ENCODE measurements at places on chromosomes 3 and 15.

GRCh38 chr3:88824666-88825564, 282.5 kb upstream of the EPHA3 start:
- no peak for DNase-seq

- DNase-seq: no peak
These were observed 210.5 kb downstream of the GABRB3 start for GRCh38 chr15:26562336-26562735.

DNA sequence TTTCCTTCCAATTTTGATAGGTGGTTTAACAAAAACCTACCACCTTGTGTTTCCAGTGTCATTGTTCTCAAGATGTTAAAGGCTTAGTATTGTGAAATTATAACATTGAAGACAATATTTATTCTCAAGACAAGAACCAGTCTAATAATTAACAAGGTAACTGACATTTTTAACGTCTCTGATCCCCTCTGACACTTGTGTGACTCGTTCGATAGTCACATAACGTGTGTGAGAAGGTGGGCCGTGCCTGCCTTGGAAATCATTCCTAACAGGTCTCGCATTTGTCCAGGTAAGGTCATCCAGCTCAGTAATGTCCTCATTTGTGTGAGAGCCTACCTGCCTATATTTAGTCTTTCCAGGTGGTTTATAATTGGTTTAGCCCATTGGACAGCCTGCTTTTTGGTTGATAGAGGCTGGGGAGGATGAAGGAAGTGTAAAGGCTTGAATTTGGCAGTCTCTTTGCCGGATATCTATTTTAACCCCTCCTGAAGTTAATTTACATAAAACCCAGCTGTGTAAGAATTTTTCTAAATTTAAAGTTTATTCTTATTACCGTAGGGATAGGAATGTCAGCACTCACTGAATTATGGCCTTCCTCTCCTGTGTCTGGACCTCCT, 94.4 kb downstream of the AKAP13 start:
- no peak for DNase-seq

DNA sequence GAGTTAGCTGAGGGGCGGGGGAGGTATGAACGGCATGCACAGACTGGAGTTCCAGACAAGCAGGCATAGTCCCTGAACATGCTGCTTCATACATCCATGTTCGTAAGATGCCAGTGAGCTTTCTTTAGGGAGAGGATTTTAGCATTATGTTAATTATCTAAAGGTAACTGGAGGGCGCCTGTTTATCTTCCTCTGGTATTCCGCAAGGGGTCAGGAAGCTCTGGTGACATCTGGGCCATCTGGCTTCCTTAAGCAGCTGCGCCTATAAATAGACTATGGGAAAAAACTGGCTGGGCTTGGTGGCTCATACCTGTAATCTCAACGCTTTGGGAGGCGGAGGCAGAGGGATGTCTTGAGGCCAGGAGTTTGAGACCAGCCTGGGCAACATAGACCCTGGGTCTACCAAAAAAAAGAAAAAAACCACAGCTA, 1.5 kb upstream of the FBXO22 start:
- no peak for DNase-seq

DNA sequence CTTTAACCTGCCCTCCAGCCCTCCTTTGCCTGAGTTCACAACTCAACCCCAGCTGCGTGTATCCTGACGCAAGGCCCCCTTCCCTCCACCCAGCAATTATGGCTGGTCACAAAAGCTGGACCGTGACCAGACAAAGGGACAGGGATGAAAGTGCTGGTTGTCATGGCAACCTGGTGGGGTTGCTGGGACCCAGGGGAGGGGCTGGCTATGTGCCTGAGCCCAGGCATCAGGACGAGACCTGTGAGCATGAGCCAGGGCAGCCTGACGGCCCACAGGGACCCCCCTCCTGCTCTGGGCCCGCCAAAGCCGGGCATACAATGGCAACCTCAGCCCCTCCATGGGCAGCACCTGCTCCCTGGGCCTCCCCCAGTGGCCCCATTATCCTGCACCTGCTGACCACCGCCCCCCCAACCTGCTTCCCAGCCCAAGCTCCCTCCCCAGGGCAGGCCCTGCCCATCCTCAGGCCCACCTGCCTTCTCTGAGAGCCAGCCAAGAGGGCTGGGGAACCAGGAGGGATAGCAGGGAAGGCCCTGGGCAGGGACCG, 4.5 kb upstream of the DNAH1 start:
- DNase-seq: no peak

DNA sequence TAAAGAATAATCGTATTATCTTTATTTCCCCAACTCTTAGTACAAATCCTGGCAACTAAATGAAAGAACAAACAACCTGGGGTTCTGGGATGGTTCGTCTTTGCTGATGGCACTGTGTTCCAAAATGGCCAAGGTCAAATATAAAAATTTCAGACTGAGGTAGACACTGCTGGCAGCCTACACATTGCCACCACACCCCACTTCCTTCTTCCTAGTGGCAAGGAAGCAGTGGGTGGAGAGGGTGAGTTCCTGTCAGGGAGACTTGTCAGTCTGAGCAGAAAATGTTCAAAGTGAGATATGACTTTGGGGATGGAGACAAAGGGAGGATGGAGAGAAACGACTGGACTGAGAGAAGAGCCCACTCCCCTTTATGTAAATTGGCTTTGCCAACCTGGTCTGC, 69.6 kb downstream of the LMCD1 start:
- peak; percentile 58 for DNase-seq

DNA sequence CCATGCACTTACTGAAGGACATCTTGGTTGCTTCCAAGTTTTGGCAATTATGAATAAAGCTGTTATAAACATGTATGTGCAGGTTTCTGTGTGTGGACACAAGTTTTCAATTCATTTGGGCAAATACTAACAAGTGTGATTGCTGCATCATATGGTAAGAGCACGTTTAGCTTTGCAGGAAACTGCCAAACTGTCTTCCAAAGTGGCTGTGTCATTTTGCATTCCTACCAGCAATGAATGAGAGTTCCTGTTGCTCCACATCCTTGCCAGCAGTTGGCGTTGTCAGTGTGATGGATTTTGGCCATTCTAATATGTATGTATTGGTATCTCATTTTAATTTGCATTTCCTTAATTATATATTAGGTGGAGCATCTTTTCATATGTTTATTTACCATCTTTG, 280.1 kb downstream of the SV2B start:
- DNase-seq: no peak

DNA sequence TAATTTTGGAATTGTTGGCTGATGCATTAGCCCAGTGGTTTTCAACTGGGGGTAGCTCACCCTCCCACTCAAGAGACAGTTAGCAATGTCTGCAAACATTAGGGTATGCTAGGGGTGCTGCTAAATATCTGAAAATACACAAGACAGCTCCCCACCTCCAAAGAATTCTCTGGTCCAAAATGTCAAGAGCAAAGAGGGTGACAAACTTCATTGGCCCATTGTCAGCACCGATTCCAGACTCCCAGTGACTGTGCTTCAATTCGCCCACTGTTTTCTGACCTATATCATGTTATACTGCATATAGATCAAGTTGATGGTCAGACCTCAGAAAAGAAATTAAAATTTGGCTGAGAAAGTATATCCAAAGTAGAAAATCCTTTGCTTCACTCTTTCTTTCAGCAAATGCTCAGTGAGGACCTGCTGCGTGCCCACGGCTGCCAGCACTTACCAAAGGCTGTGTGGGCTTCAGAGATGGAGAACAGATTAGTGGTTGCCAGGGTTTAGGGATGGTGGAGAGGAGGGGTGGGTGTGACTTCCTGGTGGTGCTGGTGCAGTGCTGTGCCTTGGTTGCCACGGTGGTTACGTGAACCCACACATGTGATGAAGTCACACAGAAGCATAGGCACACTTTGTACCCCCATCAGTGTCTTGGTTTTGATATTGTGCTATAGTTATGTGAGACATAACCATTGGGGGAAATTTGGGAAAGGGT, 204.0 kb downstream of the PLCL2 start:
- DNase-seq: no peak

GRCh38 chr15:37246856-37247255, 146.5 kb upstream of the MEIS2 start:
- no peak for DNase-seq

- DNase-seq: no peak
These were observed 72.8 kb downstream of the PPM1L start for GRCh38 chr3:160828880-160829279.

DNA sequence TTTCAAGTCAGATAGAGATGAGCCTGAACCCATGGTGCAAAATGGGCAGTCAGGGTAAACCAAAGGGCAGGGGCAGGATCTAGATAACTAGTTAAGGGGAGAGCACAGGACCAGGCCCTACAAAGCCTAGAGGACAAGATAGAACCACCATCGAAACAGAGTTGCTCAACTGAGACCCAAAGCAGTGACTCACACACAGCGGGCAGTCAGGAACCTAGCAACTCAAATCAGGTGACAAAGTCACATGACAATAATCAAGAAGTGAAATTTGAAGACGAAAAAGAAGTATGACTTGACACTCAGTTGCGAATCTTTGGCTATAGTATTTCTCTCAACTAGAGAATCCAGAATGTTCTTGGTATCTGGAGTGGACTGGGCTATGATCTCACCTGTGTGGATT, 136.0 kb upstream of the PTPRG start:
- DNase-seq: no peak

GRCh38 chr15:41922353-41922752, 28.5 kb upstream of the SPTBN5 start:
- no peak for DNase-seq

GRCh38 chr3:196654735-196655090, 15.2 kb downstream of the NRROS start:
- no peak for DNase-seq

DNA sequence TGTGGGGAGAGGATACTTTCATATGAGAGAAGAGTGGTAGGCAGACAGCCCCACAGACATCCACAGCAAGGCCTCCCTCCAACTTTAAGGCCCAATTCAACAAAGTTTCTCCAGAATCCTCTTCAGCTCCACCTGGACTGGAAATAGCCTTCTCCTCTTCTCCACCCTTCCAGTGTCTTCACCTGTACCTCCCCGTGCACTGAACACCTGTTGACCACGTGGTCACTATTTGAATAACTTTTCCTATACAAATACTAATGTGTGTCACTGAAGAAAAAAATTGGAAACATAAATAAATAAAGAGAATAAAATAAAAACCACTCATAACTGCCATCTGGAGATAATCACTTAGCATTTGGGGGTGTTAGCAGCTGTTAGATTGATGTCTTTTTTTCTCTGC, 52.9 kb downstream of the CCNL1 start:
- no peak for DNase-seq

DNA sequence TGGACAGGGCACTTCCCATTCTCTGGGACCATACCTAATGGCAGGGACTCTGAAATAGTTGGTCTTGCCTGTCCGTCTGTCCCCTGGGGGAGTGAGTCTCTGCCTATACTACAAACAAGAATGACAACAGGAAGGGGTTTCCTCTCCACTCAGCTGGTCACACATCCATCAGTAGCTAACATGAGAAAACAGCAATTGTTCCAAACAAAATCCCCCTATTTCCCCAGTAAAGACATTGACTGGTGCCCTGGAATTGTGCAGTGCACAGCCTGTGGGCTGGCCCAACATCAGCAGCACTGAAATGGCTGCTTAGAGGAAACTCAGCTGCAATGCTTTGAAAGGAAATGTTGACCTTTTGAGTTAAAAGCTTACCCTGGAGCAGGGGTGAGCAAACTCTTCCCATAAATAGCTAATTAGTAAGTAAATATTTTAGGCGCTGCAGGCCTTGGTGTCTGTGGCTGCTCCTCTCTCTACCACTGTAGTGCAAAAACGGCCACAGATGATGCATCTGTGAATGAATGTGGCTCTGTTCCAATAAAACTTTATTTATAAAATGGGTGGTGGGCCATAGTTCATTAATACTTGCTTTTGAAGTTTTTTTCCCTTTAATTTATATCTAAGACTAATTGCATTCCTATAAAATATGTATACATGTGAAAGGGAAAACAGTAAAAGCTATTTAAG, 174.3 kb downstream of the KLF13 start:
- no peak for DNase-seq
